NCI-H2227 treated with DMSO at 0.1 percent for 48 hours (cell line): ENCODE measurements at places on chromosomes 3 and 15.
A peak's percentile ranks its signal among the peaks of the same experiment; 100 is the strongest.

- DNase-seq: no peak
These were observed 130.9 kb downstream of the DTWD1 start for GRCh38 chr15:49751751-49752150.

- DNase-seq: no peak
These were observed 37.8 kb downstream of the EHHADH start for GRCh38 chr3:185215873-185216606.

DNA sequence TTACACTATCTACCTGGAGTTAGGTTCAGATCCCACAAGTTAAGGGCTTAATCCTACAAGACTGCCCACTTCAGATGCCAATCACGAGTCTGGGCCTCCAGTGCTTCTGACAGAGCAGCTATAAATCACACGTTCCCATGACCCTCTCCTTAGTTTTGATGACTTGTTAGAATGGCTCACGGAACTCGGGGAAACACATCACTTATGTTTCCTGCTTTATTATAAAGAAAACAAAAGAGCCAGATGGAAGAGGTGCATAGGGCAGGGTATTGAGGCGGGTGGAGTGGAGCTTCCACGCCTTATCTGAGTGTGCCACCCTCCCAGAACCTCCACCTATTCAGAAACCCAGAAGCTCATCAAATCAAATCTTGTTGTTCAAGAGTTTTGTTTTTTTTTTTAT, 170.8 kb downstream of the MOBP start:
- no peak for DNase-seq

GRCh38 chr3:188232656-188233055, 78.7 kb downstream of the LPP start:
- DNase-seq: no peak

- no peak for DNase-seq
These were observed 72.5 kb downstream of the MITF start for GRCh38 chr3:69811452-69812401.

GRCh38 chr15:36874930-36875329, 225.4 kb downstream of the MEIS2 start:
- no peak for DNase-seq

GRCh38 chr15:63060699-63061098, 18.2 kb downstream of the TPM1 start:
- no peak for DNase-seq

- DNase-seq: no peak
These were observed 918.8 kb upstream of the CFAP20DC start for GRCh38 chr3:59968513-59969045.

GRCh38 chr15:35838424-35839111, 292.6 kb upstream of the DPH6 start:
- DNase-seq: no peak

DNA sequence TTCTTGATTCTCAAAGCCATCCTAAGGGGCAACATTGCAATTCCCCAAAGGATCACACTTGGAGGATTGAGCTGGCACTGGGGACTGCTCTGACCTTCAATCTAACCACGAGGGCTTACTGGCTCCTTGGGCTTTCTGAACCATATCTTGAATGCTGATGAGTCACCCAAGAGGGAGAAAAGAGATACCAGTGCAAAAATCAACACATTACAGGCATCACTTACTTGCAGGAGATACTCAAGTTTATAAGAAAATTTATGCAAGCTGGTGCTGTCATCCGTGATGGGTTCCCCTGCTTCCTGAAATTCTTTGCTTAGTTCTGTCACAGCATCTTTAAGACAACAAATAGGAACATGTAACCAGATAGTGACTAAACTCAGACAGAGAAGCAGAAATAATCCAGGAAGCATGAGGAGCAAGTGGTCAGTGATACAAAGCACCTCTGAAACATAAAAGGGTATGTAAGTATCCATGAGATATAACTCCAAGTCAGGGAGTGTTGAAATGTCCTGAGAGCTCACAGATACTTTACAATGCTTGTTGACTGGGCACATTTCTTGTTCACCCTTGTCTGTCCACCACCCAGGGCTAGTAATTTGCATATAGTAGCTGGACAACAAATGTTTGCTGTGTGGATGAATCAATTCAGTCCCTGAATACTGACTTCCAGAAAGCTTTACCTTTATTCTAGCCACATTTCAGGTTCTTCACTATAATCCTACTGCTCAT, 14.1 kb downstream of the FYCO1 start:
- DNase-seq: no peak

- DNase-seq: no peak
These were observed 40.3 kb downstream of the RPL22L1 start for GRCh38 chr3:170829546-170830272.

DNA sequence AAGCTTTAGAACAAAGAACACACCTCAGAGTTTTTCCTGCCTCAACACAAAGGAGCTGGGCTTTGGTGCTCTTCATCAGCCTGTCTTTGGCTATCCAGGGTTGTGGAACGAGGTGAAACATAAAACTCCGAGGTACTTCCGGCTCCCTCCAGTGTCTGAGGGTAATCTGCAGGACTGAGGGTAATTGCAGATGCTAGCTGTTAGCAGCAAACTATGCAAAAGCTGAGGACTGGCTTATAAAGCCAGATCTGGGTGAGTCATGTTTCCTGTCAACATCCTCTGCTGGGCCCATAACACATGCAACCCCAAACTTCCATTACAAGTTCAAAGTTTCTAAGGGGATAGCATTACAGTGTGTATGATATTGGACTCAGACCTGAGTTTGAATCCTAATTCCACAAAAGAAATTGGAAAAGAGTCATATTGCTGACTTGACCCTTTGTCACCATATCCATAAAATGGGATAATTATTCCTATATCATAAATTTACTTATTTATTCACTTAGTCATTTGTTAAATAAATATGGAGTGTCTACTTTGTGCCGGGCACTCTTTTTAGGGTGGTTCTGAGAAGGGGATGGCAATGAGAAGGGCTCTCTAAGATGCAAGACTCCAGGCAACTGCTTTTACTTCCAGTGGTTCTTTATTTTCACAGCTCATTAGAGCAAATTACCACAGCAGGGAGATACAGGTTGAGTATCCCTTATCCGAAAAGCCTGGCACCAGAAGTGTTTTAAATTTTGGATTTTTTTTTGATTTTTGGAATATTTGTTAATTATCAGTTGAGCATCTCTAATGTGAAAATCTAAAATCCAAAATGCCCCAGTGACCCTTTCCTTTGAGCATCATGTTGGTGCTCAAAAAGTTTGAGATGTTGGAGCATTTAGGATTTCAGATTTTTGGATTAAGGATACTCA, 9.5 kb upstream of the TRIM69 start:
- DNase-seq: no peak

DNA sequence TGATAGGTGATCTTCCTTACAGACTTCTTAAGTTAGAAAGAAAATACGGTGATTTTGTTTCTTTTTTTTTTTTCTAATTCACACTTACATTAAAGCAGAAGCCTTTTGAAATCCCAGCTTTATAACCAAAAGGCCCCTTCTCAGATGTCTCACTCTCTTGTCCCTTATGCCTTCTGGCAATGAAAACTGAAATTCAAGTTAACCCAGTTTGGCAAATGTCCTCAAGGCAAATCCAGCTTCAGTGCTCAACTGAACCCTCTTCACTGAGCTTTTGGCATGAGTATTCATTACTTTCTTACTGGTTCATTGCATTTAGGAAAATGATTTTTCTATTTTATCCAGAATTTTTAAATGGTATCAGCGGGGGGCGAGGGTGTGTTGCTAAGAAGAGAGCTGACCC, 17.0 kb downstream of the PLCH1 start:
- no peak for DNase-seq

DNA sequence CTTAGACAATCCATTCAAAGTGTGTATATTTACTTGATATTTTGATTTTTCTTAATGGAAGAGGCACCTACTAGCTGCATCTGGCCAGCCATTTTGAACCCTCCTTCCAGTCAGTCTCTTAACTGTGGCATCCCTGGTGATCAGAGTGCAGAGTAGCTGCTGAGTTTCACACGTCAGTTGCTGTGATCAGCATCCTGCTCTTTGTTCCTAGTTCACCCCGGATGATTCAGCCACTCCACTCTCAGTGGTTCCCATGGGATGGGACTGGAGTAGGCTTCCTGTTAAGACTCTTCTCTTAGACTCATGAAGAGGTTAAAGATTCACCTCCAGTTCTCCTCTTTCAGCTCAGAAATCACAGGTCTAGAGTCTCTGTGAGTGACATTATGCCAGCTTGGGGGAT, 75.8 kb downstream of the STXBP5L start:
- DNase-seq: no peak

GRCh38 chr15:88982946-88983342, 69.8 kb upstream of the MFGE8 start:
- no peak for DNase-seq

- no peak for DNase-seq
These were observed 2.2 kb upstream of the RNF7 start for GRCh38 chr3:141735770-141736465.

DNA sequence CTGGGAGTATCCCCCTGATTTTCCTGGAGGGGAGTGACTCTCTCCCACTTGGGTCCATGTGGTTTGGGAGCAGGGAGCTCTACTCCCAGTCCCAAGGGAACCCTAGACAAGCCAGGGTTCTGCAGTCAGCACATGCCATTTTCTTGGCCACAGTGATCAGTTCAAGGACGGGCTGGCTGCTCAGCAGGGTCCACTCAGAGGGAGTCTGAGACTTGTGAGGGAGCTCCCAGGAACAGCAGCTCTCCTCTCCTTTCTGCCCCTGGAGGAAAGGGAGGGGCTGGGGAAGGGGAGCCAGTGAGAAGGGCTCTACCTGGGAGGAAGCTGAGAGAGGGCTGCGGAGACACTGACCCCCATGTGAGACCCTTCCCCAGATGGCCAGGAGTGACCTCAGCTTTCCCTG, 29.1 kb upstream of the LMCD1 start:
- DNase-seq: no peak

DNA sequence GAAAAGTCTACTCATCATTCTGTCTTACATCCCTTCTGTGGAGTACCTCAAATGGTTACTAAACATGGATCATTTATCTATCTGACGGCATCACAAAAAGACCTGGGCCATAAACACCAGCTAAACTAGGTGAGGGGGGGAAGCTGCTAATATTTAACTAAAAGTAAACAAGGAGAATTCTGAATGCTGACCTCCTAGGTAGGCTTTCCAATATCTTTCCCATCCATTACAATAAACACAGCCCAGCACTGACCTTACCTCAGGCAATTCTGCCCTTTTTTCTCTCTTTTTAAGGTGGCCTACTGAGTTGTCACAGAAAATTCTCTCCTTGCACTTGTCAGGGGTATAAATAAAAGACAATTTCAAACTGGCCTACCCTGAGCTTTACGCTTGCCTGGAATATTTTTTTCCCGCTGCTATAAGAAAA, 33.1 kb downstream of the USF3 start:
- DNase-seq: no peak

DNA sequence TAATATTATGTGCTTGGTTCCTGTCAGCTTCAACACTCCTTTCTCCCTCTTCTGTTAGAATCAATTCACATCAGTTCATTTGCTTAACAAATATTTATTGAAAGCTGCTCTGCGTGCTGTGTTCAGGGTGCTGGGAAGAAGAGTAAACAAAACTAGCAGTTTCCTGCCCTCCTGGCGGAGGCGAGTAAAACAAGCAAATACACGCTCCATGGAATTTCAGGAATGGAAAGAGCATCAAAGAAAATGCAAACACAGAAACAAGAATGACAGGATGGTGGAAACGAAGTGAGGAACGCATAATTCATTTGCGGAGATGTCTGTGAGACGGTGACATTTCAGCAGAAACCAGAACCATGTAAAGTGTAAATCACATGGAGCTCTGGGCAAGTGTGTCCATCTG, 49.4 kb upstream of the SPTSSB start:
- no peak for DNase-seq

DNA sequence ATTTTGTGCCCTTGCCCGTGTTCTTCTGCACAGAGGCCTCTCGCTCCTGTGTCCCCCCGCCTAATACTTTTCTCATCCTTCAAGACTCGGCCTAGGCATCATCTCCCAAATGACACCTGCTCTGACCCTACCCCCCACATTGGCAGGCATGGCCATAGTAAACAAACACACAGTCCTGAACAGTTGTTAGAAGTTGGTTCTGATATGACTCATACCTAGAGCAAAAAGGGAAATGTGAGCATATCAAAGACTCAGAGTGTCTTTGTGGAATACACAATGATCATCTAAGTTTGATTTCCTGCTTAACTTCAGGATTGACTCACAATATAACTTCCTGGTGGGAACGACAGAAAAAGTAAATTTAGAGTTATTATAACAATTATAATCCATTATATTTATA, 120.5 kb downstream of the POLR2M start:
- no peak for DNase-seq

DNA sequence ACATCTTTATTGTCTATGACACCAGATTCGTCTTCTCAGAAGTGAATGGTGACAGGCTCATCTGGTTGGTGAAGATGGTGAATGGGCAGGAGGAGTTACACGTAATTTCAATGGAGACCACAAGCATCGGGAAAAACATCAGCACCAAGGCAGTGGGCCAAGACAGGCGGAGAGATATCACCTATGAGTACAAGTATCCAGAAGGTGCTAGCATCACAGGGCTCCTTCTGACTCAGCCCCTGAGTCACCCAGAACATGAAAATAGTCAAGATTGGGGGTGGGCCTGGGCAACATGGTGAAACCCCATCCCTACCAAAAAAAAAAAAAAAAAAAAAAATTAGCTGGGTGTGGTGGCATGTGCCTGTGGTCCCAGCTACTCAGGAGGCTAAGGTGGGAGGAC, 32.6 kb downstream of the TGM4 start:
- DNase-seq: no peak

GRCh38 chr3:150798122-150798618, 35.2 kb upstream of the SIAH2 start:
- DNase-seq: peak; percentile 2

DNA sequence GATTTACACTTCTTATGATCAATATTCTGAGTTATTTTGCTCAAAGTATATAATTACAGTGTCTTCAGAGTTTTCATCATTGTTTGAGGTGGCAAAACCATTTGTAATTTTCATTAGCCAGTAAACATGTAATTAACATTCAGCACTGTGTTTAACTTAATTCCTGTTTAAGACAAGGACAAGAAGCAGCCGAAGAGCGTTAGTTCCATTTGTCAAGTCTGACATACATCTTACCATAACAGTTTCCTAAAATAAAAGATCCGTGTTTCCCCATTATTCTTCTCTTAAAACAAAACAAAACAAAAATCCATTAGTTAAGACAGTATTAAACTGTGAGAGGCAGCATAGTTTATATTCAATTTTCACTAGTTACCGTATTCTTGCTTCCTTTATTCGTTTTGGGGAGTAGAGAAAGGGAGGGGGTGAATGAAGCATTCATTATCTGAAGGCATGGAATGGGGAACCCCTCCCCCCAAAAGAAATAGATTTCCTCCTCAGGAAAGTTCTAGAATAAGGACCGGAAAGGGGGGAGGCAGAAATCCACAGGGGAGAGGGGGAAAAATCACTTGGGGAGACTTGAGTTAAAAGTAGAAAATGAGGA, 5.5 kb upstream of the NR2F2 start:
- no peak for DNase-seq

DNA sequence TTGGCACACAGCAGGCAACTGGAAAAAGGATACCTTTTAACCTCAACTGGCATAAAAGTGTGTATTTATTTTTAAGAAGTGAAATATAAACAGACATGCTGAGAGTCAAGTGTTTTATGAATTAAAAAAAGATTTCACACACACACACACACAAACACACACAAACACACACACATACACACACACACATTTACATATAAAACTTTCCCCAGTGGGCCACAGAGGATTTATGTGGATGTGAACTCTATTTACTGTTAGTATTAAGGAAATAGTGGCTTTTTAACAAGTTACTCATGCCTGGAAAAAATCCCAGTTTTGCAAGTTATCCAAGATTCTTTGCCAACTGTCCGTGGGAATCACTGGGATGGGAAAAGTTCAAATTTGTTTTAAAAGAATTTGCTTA, 725.9 kb upstream of the NR2F2 start:
- DNase-seq: no peak
